ENCODE measurements at places on chromosomes 4 and X.

- DNase-seq = no peak
These were observed 249.3 kb upstream of the PRKX start for GRCh38 chrX:3962511-3963311.

- no peak for DNase-seq
These were observed 42.9 kb downstream of the CCKAR start for GRCh38 chr4:26447378-26447777.

DNA sequence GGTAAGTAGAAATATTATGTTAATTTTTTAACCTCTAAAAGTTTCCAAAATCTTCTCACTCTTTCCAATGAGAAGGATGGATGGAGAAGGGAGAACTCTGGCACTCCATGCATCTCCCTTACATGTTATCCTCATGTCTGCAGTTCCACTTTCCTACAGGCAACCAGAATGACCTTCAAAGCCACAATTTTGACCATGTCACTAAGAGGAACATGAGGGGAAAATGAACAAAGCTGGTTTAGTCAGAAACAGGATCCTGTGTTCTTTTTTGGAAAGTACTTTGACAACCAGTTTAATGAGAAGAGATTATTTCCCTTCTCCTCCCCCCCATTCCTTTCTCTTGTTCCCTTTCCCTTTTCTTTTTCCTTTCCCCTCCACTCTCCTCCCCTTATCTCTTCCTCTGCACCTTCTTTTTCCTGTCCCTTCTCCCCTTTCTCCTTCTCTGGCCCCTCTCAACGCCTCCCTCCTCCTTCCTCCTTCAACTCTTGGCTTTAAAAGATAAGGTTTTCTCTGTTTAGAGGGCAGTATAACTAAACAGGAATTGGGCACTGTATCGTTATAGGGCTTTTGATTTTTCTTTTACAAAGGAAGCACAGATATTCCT is 42.5 kb downstream of the DTHD1 start:
- no peak for DNase-seq

DNA sequence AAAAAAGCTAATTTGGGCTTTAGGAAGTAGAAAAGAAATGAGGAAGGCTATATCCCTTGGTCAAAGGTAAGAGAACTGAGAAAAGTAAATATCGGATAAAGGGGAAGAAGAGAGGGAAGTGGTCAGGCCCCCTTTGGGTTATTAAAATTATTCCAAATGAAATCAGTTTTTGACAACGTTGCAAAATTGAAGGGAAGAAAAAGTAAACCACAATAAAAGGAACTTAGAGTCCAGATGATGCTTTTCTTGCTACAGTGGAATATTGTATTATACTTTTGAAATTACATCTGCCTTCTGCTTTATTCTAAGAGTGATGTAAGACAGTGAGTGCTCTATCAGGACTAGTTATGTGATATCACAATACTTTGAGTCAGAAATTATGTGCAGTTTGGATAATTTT is 59.4 kb upstream of the RBPJ start:
- no peak for DNase-seq

DNA sequence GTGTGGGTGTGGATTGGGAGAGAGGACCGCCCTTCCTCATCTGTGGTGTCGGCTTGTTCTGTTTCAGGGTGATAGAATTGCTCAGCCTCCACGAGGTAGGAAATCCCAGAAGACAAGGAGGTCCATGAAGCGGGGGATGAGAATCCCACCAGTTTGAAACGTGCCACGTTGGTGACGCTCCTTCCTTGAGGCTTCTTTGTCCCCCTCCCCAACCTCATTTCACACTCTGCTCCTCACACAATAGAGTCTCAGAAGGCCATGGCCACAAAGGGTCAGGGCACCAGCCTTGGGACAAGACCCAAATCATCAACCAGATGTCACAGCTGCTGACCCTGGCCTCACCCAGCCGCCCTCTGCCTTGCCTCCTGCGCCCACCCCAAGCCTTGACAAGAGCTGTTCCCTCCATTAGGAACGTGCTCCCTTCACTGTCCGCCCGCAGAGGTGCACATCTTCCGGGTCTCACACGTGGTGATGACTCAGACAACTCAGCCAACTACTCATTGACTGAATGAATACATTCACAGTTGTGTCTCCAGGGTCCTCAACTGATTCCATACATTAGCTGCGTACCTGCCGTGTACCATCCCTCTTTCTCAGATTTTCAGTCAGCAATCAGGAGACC is 18.3 kb downstream of the BLOC1S4 start:
- no peak for DNase-seq

Measured in stimulated activated CD8-positive, alpha-beta memory T cell treated with anti-CD3 and anti-CD28 coated beads, Interleukin-7, amount 100 ng/mL, for 4 hours (primary cell).